ENCODE measurements at places on chromosomes 1 and 21. TPM values are rescaled to one million over a fixed set of nuclear protein-coding genes. Genes with fewer than 3 reads are reported as not detected.

Gene PRAMEF8
- not detected for total RNA-seq

Gene HMGN1
- total RNA-seq, result 353 TPM

Gene ESPN
- total RNA-seq, result 1.3 TPM

Gene SPRR2A
- total RNA-seq, result not detected

Gene MECR
- 37.0 TPM for total RNA-seq

Gene SPRR2E
- total RNA-seq, result not detected

Gene SMIM1
- 2.5 TPM for total RNA-seq

Gene HSPB7
- total RNA-seq, result not detected

All from activated T-cell treated with anti-CD3 and anti-CD28 coated beads, Interleukin-2, amount 50 U/mL, for 72 hours (primary cell).